Stimulated activated CD4-positive, alpha-beta T cell treated with anti-CD3 and anti-CD28 coated beads, Interleukin-4, amount 100 ng/mL, for 4 hours (primary cell): ENCODE measurements at places on chromosomes 6 and 20.

DNA sequence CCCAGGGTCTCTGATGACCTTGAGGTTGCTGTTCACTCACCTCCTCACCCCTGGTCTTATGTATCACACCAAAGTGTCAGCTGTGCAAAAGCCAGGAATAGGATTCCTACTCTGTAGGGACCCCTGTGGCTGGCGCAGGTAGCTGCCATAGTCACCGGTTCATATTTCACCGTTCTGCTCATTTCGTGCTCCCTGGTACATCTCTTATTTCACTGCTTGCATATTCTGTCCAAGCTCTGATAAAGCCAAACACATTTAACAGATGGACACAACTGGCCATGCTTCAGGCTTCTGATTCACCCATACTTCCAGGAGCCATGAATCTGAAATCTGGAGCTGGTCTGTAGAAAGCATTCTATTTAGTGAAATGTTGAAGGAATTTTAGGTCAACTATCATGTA, 20.5 kb downstream of the SLC22A3 start:
- no peak for DNase-seq

- DNase-seq: no peak
These were observed 36.8 kb upstream of the L3MBTL3 start for GRCh38 chr6:129981598-129981997.

- DNase-seq: peak; percentile 20
These were observed 591 bp downstream of the IBTK start for GRCh38 chr6:82246802-82247504.

DNA sequence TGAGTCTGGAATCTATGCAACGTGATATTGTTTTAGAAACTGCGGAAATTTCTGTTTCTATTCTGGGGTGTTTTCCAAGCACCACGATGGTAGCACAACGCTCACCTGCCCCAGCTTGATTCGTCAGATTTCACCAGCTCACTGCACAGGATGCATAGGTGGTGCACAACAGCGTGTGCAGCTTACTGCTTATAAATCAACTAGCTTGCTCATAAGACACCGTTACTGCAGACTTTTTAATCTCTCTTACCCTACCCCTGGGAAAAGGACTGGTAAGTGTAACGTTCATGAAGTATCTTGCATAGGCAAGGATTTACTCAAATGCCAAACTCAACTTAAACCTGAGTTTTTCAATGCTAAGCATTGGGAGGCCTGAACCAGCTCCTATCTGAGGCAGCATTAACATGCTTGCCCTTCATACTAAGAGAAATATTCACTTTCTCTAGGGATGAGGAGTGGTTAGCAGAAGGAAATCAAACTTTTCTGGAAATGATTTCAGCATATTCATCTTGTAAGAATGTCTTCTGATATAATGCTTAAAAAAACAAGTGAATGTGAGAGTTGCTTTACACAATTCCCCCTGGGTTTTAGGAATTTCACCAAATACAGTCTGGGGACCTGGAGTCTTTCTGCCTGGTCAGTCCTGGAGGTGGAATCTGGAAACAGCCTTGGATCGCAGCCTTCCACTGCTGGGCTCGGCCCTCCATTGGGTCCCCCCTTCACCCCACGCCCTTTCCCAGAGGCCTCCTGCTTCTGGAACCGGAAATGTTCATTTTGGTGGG, 100.6 kb downstream of the DACT2 start:
- DNase-seq: no peak

DNA sequence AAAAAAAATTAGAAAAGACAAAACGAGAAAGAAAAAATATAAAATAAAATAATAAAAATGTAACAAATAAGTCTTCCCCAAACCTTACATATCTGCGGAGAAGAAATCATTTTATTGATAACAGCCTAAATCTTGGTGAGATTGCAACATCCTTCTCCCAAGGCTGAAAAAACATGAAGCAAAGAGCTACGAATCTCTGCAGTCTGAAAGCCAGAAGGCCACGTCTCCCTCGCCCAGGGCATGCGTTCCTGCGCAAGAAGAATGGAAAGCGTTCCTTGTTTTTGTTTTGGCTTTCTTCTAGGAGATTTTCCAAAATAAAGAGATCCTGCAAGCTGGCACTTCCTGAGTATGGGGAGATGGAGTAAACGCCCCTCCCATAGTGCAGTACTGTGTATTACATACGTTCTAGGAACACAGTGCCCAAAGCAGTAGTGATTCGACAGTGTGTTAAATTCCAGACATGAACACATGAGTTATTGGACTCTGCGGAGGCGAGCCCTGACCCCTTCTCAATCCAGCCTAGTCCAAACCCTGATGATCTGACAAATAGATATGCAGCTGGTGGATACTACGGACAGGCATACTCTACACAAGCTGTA, 126.7 kb upstream of the RREB1 start:
- DNase-seq: no peak

- peak; percentile 72 for DNase-seq
These were observed 64.8 kb downstream of the KIAA0319 start for GRCh38 chr6:24581084-24581669.

GRCh38 chr6:100614386-100614785, 149.7 kb upstream of the SIM1 start:
- no peak for DNase-seq
